ENCODE measurements at places on chromosomes 13 and 19.

- DNase-seq: no peak
These were observed 671.1 kb upstream of the SPRY2 start for GRCh38 chr13:81012031-81012430.

DNA sequence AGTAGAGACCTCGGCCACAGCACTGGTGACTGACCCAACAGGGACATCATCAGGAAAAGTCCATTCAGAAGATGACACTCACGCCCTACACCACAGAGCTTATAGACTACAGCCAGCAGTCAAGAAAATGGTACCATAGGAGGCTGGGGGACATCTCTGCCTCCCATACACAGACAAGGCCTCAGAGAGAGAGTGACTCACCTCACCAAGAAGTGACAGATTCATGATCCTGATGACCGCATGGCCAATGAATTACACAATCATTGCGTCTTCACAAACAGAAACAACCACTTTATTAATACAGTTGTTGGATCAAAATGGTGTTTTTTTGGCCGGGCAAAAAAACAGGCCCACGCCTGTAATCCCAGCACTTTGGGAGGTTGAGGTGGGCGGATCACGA, 260.8 kb upstream of the TSHZ3 start:
- no peak for DNase-seq

GRCh38 chr19:35571406-35571965, 8.0 kb upstream of the ATP4A start:
- DNase-seq: no peak

DNA sequence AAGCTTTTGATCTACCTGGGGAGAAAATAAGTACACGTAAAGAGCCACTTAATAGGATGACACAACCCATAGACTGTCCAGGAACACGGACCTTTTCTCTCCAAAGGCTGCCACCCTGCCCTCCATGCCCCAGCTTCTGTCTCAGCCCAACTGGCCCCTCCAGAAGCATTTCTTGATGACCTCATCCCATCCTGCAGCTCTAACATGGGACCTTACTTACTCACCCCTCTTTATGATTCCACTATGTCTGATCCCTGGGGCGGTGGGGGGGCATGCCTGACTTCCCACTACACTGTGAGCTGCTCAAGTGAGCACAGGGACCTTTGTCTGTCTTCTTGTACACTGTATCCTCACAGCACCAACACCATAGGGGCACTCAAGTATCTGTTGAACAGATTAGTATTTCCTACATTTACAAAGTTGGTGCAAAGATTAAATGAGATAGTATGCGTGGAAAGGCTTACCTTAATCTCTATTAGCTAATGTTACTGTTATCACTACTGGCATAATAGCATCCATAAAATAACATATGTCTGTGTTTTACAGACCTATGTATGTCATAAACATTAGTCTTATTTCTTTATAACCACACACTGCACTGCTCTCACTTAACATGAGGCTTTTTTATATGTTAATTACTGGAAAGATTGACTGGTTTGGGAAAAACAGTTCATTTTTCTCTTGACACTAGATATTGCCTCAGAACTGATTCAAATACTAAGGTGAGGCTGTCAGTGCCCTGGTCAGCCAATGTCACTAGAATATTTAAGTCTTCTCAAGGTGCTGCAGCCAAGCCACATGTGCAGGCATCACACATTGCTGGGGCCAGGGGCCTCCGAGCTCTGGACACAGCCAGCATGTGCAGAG, 100.9 kb downstream of the FOXO1 start:
- peak; percentile 46 for DNase-seq

DNA sequence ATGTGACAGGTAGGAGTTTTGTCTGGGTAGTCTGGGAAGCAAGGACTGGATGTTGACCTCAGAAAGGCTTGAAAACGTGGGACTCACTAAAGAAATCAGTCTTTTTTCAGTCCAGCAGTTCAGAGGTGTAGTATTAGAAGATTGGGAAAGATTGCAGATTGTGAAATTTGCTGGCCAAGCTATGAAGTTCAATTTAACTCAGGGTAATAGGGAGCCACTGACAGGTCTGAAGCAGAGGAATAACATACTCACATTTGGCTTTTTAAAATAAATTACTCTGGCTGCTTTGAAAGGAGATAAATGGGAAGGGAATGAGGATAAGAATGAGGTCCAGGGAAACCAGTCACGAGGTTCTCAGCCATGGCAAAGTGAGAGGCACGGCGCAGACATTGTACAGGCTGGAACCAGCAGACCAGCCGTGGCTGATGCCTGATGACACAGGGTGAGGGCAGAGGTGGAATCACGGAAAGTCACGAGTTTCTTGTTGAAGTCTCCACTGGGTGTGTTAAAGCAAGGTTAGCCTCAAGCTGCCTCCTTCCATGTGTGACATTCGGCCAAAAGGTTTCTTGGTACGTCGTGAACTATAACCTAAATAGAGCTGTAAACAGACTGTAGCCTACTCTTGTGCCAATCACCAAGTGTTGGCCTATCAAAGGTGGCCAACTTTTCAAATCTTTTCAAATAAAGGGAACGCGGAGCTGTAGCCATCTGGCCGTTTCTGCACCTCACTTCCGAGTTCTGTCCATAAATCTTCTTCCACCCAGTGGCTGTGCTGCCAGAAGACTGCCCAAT, 377.6 kb downstream of the IRS2 start:
- peak; percentile 40 for DNase-seq

DNA sequence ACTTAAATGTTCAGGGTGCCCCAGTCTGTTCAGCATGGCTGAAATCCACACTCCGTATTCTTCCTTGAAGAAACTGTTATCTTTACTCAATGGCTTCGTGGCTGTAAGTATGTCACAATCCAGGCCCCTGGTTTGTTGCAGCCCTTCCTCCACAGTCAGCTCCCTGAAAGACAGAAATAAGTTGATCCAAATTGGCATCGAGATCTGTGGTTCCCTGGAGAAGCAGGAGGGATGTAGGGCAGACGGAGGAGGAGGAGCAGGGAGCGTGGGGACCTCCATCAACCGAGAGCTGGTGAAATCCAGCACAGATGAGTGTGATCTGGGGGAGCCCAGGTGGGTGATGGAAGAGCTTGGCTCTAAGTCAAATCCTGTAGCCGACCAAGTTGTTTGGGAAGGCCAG, 304 bp downstream of the TSPAN16 start:
- peak; percentile 21 for DNase-seq

DNA sequence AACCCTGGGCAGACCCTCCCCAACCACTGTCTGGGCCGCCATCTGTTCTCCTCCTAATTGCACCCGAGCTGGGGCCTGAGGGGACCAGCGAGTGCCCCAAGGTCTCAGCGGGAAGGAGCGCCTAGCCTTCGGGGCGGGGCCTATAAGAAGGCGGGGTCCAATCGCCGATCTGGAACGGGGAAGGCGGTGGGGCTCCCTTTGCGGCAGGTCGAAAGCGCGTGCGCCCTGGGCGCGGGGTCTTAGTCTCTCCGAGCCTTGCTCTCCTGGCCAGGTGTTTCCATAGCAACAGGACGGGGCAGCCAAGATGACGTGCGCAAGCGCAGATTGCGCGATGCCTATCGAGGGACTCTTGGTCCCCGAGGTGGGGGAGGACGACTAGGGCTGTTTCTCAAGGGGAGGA, 2.8 kb downstream of the MAST1 start:
- no peak for DNase-seq

DNA sequence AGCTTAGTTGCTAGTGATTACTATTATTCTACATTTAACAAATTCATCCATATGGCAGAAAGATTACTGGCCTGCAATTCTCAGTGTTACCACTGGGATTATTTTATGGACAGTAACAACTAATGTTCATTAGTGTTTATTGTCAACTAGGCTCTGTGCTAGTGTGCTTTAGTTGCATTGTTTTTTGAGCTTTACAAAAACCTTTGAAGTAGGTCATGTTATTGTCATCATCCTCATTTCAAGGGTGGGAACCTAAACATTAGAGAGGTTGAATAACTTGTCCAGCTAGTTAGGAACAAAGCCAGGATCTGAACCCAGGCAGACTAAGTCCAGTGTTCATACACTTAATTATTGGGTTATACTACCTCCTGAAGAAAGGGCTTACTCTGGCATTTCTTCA, 27.8 kb upstream of the TDRD3 start:
- peak; percentile 12 for DNase-seq

- no peak for DNase-seq
These were observed 14.4 kb downstream of the SPINT2 start for GRCh38 chr19:38278751-38279150.

Measured in iris pigment epithelial cell (primary cell).